A549 treated with GW870086 at 1 μM for 4 hours (cell line): ENCODE measurements at places on chromosomes 6 and 20. TPM values are rescaled to one million over a fixed set of nuclear protein-coding genes. Genes with fewer than 3 reads are reported as not detected.

MLN gene
- total RNA-seq = not detected in 5 replicates

DNAH8 gene
- total RNA-seq = not detected in 5 replicates

GPX5 gene
- total RNA-seq = not detected in 5 replicates

RBBP8NL gene
- total RNA-seq = 0.25 to 0.80 TPM (median 0.66 TPM) in 5 replicates

LPA gene
- total RNA-seq = 0.03 to 0.13 TPM (median 0.09 TPM) in 5 replicates

TMC2 gene
- not detected in 5 replicates for total RNA-seq

MLIP gene
- total RNA-seq = 0.13 TPM in 1 of 5 replicates, not detected in the others
